ENCODE measurements at places on chromosomes 12 and 14.
A peak's percentile ranks its signal among the peaks of the same experiment; 100 is the strongest.

DNA sequence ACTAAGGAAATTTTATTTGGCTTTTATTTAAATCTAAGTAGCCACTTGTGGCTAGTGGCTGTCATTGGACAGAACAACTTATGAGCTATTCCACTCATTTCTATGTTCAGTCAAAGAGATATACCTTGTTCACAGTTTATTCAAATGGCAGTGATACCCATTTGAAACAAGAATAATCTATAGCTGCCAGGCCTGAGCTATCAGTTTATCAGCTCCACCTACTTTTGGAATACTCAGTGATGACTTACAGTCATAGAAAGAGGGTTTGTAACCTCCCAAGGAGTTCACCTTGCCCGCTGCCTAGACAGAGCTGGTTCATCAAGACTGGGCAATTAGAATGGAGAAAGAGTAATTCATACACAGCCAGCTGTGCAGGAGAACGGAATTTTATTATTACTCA lies 4.5 kb upstream of the ABHD4 start:
- DNase-seq: no peak

- no peak for DNase-seq
Measured at GRCh38 chr12:52871291-52872039, 22.7 kb upstream of the KRT78 start.

GRCh38 chr12:96501133-96501761 lies 11.9 kb downstream of the CFAP54 start:
- no peak for DNase-seq

GRCh38 chr14:91573528-91573893 lies 63.4 kb upstream of the PPP4R3A start:
- DNase-seq: no peak

GRCh38 chr14:101991352-101991751 lies 27.0 kb downstream of the DYNC1H1 start:
- DNase-seq: no peak

- DNase-seq: no peak
Measured at GRCh38 chr12:128971802-128972201, 118.5 kb downstream of the GLT1D1 start.

- no peak for DNase-seq
Measured at GRCh38 chr14:64246688-64247087, 47.5 kb downstream of the ESR2 start.

GRCh38 chr12:118376089-118377020 lies at the start of gene SUDS3:
SUDS3 (plus strand) TSS chr12:118376555; CDS start chr12:118376692, 137 bp downstream.
- peak; percentile 89 for DNase-seq

GRCh38 chr12:16610001-16610585 lies 4.1 kb upstream of the LMO3 start:
- no peak for DNase-seq

GRCh38 chr14:95432144-95433093 lies 84.0 kb downstream of the SYNE3 start:
- DNase-seq: peak; percentile 45

DNA sequence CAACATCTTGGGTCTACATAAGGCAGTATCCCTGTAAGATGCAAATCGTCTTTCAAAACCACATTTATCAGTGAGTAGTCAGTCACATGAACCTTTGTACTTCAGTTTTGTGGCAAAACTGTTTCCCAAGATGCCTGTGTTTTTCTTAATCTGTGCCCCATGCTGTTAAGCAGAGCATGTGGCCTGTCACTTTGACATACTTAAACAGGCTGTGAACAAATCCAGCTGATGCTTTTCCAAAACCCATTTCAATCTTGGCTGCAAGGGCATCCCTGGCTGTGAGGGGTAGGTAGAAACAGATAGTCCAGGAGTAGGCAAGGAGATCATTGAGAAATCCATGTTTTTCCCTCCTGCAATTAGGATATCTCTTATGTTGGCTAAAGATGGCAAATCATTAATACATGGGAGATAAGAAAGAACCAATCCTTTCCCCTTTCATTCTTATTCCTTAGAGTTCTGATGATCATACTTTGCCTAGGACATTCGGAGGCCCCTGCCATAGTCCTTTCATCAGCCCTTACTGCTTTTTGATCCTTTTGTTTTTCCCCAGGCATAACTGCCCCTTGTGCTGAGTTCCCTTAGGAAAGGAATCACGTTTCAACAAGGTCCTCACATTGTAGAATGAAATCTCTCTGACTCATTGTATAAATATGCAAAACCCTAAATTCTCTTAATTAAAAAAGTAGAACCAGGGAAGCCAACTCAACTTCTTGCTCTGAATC lies 121.1 kb upstream of the EEA1 start:
- no peak for DNase-seq

Data from substantia nigra (tissue), 51 donors.